Thoracic aorta (tissue), 2 donors: ENCODE measurements at places on chromosomes 7 and 10.

DNA sequence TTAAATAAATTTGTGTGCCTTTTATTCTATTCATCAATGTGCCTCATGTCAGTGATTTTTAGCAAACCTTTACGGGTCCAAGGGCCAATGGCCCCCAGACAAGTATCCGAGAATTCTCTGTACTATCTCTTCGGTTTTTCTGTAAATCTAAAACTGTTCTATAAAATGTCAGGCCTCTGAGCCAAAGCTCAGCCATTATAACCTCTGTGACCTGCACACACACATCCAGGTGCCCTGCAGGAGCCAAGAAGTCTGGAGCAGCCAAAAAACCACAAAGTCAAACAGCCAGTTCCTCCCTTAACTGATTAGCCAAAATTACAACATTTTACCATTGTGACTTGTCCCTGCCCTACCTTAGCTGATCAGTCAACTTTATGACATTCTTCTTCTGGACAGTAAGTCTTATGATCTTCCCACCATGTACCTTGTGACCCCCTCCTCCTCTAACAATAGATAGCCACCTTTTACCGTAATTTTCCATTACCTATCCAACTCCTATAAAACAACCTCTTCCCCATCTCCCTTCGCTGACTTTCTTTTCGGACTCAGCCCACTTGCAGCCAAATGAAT, 363.8 kb downstream of the SEMA3D start:
- DNase-seq, result no peak

- no peak for DNase-seq
These were observed 23.9 kb downstream of the NCAPG2 start for GRCh38 chr7:158680754-158681153.

DNA sequence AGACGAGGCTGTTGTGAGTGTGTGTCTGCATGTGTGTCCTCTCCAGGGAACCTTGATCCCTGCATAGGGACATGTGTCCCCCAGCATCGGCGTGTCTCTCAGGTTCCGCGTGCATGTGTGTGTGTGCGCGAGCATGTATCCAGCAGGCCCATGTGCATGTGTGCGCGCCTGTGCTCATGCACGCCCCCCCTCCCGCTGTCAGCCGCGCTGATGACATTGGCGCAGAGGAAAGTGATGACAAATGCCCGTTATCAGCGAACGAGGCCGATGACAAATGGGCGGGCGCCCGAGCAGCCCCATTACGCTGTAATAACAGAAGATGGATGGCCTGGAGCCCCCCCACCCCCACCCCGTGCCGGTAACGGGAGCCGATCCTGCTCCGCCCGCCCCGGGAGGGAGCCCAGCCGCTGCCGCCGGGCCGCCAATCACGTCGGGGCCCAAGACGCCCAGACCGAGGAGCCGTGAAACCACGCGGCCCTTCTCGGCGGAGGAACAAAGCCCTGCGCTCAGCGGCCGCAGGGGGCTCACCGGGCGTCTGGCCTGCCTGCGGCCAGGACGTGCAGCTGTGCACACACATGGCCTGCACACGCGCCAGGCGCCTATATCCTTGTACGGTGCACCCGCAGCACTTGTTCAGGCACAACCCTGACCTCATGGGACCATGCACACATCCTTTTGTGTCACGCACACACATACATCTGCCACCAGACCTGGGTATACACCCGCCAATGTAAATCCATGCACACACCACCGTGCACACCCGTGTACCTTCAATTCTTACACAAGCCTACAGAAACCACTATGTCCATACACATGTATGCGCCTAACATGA, 21.5 kb downstream of the POLL start:
- DNase-seq, result no peak

DNA sequence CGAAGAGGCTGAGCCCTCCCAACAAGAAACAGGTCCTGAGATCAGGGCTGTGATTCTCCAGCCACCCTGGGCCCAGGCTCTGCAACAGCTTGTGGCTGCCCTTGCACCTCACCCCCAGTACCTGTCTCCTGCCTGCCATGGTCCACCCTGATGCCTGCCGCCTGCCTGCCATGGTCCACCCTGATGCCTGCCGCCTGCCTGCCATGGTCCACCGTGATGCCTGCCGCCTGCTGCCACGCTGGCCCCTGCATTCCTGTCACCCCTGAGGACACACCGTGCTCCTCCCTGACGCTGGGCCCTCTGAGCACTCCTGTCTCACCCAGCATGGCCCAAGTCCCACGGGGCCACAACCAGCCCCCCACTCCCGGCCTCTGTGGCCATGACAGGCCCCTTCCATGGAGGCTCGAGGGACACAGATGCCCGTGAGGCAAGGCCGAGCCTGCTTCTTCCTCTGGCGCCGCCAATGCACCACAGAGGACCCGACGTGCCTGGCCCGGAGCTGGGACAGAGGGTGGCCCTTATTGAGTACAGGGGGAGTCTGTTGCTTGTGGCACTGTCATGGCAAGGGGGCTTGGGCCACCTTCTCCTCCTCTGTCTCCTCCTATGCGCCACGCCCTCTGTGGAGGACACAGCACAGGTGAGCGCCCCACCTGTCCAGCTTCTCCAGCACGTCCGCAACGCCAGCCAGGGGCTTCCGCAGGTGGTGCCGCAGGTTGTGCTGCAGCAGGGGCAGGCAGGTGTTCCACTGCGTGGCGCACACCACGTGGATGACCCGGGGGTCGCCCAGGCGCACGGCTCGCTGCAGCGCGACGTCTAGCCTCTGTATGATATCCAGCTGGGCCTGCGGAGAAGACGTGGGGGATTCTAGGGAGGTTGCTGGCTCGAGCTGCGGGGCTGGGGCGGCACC, 18.1 kb downstream of the CFAP46 start:
- no peak for DNase-seq

DNA sequence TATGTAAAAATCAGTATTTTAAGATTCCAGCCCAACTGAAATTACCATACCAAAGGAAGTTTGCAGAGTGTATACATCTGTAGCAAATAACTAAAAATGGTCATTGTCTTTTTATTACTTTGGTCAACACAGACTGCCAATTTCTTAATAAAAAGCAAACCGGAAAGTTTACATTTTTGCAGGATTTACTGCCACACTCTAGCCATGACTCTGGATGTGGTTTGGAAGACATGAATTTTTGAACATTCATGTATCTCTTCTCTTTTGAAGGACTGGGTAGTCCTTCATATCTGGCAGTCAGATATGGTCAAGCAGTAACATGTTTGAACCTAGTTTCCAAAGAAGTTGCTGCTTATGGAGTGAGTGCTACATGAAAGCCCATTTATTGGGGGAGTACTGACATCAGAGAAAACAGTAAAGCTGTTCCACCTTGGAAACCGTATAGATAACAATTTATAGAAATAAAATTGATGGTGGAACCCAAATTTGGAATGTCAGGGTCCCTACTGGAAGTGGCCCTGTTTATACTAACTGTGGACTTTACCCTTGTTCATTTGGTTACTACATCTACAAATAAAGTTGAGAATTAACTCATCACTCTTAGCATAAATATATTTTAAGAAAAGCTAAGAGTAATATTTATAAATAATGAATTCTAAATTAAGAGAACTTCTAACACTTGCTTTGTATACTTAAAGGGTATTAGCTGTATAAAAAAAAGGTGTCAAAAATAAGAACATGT, 84.6 kb downstream of the ZMYND11 start:
- DNase-seq, result no peak

DNA sequence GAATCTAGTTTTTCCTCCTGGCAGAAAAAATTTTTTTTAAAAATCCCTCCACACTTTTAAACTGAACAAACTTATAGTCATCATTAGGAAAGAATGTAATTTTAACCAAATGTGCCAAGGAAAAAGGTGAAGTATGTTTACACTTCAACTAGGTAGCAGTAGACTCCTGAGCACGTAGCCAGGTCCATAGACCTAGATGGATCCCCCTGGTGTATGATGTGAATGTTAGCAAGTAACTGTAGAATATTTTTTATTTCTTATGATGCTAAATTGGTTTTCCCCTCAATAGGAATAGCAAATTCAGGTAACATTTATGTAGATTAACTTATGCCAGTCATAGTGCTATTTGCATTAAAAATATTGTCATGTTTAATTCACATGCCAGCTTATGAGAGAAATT, 19.6 kb downstream of the CABCOCO1 start:
- DNase-seq, result no peak

- no peak for DNase-seq
These were observed 25.0 kb downstream of the SLC25A28 start for GRCh38 chr10:99595236-99595635.

DNA sequence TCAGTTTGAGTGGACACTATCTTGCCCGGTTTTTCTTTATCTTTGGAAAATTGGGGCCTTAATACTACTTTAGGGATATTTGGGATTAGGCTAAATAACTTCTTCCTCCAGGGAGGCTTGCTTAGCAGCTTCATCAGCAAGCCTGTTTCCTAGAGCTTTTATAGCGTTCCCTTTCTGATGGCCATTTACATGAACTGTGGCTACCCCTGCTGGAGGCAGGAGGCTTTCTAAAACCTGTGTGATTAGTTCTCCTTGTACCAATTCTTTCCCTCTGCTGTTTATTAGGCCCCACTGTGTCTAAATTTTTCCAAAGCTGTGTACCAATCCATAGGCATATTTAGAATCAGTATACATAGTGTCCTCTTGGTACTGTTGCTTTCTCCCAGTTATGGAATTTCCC, 61.7 kb upstream of the CNTNAP2 start:
- no peak for DNase-seq

DNA sequence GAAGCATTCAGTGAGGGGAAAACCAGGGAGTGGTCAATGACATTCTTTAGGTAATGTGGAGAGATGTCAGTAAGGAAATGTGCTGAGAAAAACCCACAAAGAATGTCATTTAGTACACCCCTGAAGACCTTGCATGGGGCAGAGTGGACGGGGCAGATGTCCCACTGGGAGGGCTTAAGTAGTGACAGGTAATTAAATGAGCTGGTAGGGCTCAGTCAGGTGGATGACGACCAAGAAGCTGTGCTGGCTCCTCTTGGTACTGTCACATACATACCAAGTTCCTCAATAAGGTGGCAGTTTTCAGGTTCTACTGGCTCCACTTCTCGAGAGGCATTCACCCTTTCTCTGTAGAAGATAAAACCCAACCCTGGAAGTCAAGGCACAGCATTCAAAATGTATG, 1.8 kb downstream of the PON3 start:
- no peak for DNase-seq

GRCh38 chr7:142771353-142771723, 568 bp downstream of the PRSS2 start:
- DNase-seq, result no peak

GRCh38 chr10:57973451-57973850, 294.2 kb downstream of the IPMK start:
- DNase-seq, result no peak

DNA sequence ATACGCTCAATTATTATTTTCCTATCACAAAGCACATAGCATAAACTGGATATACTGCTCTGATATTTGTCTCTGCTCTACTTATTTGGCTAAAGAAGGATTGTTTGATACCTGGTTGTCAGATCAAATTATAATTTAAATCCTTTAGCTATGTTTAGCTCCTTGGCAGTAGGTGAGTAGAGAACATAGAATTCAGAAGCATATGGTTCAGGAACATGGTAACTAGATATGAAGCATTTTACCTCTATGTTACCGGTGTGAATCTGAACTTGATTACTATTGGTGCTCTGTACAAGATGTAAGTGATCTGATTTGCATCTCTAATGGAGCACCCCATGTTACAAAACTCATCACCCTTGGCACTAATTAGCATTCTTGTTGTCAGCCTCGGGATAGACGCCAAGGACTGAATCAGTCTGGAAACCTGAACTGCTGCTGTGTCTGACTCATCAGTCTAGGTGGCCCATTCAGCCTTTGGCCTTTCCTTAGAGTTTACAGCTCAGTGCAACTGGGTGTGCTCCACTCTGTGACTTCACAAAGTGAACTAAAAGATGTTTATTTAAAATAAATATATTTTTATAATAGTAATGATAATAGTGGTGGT, 12.3 kb upstream of the MYPN start:
- no peak for DNase-seq

- DNase-seq, result no peak
These were observed 3.2 kb downstream of the PYROXD2 start for GRCh38 chr10:98411768-98412167.

GRCh38 chr7:155763691-155764437, 48.4 kb downstream of the SHH start:
- no peak for DNase-seq

DNA sequence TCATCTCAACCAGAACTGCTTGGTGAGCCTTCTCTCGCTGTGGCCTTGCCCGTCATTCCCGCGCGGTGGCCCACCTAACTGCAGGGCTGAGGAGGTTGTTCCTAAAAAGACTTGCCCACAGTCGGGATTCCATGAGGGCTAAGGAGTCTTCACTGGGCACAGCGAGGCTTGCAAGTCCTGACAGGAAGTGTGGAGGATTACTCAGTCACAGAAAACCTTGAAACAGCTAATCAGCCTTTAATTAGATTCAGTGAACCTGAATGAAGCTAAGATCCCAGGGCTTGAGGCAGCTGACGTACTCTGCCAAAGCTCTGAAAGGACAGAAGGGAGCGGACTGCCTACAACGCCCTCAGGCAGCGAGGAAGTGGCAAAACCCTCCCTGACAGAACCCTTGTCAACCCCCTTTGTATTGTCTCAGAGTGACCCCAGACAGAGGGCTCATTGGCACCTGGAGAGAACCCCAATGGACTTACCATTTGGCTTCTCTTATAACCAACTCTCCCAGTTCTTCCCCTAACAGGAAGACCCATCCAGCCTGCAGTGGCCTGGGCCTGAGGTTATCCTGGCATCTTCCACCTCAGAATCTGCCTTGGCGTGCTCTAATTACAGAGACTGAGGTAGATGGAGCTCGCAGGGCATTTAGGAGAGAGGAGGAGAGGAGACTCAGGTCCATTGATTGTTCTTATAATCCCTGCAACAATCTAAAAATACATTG, 2.5 kb upstream of the LAMB4 start:
- DNase-seq, result no peak

DNA sequence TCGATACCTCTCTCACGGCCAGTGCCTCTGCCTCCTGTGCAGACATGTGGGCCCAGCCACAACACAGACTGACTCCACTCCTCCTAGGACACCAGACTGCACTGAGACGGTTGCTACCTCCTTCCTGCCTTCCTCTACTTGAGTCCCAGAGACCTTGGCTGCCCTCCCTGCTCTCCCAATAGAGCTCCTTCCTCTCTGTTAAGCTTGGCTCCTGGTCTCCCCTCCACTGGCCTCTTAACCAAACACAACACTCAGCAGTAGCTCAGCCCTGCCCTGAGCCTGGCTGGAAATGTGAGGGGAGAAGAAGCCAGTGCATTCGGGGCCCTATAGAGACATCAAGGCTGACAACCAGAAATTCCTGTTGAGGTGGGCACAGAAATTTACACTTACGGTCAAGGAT, 102.0 kb downstream of the HTR5A start:
- DNase-seq, result no peak

- no peak for DNase-seq
These were observed 19.4 kb downstream of the NRAP start for GRCh38 chr10:113644185-113645120.

DNA sequence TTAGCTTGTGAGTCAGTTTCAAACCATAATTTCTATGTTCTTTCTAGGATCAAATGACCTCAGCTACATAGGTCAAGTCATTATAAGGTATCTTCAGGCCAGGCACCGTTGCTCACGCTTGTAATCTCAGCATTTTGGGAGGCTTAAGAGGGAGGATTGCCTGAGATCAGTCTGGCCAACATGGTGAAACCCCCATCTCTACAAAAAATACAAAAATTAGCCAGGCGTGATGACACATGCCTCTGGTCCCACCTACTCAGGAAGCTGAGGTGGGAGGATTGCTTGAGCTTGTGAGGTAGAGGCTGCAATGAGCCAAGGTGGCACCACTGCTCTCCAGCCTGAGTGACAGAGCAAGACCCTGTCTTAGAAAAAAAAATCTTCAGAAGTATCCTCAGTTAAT, 362.3 kb downstream of the GATA3 start:
- DNase-seq, result no peak
